ENCODE measurements at places on chromosomes 6 and 20. TPM values are rescaled to one million over a fixed set of nuclear protein-coding genes. Genes with fewer than 3 reads are reported as not detected.

DNA sequence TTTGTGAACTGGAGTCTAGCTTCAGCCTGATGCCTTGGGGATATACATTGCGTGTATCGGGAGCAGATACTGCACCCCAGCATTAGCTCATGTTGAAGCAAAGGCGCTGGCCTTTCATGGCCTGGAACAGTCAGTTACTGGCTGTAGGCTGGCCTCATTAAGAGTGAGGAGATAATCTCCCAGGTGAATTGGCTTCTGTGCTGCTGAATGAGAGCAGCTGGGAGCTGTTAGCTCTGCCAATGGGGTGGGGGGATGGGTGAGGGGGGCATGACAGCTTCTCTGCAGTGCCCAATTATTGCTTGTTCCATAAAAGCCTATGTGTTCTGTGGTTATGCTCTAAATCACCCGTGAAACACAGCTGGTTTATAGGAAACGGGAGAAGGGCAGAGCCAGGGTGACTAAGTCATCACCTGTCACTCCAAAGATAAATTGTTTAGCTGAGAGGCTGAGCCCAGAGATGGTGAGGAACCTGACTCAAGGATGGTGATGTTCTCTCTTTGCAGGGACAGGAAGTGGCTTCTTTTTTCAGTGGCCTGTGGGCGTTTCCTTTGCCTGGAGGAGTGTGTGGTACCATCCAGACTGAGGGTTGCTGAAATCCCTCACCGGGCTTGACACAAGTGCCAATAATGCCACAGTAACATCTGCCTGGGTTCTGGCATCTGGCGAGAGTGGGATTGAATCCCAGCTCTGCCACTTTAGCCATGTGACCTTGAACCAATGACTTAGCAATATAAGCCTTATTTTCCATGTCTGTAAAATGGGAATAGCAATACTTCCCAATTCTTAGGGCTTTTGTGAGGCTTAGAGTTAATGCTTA is 170.8 kb downstream of the BCAS1 start:
- peak; percentile 38 for DNase-seq

PROKR2 gene
- 0.13 TPM for polyA plus RNA-seq

HTR1E gene
- polyA plus RNA-seq: 0.02 TPM

DNA sequence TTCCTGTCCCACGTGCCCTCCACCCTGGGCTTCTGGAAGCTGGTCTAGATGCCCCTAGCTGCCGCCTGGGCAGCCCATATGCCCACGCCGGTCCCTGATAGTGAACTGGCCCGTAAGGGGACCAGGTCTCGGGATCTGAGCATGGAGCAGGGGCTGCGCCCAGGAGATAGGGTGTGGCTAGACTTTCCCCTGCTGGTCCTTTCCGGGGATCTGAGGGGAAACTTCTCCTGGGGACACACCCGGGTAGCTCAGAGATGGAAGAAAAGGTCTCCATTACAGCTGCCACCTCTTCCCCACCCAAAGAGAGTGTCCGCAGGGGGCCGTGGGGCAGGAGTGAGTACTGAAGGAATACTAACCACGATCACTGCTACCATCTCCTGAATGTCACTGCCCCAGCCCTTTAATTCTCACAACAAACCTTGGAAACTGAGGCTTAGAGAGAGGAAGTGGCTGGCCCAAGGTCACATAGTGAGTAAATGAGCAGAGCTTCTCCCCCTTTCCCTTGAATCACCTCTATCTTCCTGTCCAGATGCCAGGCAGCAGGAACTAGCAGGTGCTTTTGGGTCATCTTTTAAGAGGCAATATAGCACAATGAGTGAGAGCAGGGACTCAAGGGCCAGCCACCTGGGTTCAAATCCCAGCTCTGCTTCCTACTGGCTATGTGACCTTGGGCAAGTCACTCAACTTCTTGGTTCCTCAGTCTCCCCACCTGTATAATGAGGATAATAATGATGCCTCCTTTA is 11.8 kb upstream of the CCN5 start:
- no peak for DNase-seq

DNA sequence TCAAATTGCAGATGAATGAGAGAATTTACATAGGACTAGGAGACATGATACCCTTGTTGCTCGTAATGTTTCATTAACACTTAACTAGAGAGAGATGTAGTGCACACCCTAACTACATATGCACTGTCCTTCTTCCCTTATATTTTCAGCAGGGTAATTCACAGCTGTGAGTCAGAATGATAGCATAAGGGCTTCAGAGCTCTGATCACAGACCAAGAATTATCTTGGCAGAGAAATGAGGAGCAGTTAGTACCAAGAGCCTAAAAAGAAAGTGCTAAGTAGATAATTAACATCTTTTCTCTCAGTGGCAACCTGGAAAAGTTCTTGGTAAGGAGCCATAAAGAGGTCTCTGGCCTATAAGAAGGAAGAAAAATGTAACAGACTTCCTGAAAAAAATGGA is 35.8 kb downstream of the GRIK2 start:
- DNase-seq: no peak

ADTRP gene
- 0.84 TPM for polyA plus RNA-seq

SNX5 gene
- polyA plus RNA-seq: 69.2 TPM

SAMD3 gene
- 15.8 TPM for polyA plus RNA-seq

DNA sequence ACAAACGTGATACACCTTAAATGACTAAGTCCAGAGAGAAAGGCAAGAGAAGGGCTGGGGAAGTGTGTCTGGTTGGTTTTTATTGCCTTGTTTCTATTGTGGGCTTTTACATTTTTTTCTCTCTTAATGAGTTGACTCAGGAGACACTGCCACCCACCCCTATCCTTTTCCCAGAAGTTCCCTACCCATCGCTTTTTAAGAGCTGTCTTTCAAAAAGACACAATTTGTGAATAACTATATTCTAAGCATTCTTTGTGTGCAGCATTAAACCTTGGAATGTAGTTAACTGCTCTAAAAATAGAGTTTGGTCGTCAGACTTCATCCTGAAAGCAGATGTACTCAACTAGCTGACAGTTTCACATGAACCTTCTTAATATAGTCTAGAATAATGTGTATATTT is 174.9 kb downstream of the ISM1 start:
- no peak for DNase-seq

DNA sequence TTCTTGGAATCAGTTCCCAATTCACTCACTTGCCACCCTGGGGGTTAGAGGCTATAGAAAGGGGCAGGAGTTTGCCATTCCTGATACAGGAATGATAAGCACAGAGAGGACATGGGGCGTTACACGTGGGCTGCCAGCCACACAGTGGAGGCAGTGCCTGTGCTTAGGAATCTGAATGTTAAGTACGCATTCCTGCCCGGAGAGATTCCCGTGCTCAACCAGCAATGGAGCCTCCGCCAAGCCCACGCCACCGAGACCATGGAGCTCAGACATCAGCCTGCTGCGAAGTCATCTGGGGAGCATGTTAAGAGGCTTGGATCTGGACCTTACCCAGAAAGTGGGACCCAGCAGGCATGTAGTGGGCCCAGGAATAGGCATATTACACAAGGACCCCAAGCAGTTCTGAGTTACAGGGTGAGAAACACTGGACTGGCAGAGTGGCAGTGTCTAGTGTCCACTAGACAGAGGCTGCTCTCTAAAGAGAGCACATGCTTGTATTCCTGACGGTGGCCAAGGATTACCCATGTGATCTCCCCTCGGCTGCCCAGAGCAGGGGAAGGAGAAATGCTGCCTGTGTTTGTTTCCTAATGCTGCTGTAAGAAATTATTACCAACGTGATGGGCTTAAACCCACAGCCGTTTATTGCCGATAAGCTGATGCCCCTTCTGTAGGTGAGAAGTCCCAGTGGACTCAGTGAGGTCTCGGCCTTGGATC is 138.2 kb downstream of the BMP7 start:
- no peak for DNase-seq

OPRL1 gene
- 1.7 TPM for polyA plus RNA-seq

- DNase-seq: no peak
These were observed 40.7 kb downstream of the CPXM1 start for GRCh38 chr20:2759603-2760296.

- DNase-seq: no peak
These were observed 15.8 kb downstream of the POM121L2 start for GRCh38 chr6:27296106-27296783.

GSTA2 gene
- polyA plus RNA-seq: not detected

DCDC2 gene
- polyA plus RNA-seq: not detected

GRCh38 chr6:21800948-21801438 is 207.4 kb downstream of the SOX4 start:
- no peak for DNase-seq

TRIM31 gene
- polyA plus RNA-seq: not detected
